Globus pallidus (tissue), 1 donor: ENCODE measurements at places on chromosomes 2 and 18.
A peak's percentile ranks its signal among the peaks of the same experiment; 100 is the strongest.

DNA sequence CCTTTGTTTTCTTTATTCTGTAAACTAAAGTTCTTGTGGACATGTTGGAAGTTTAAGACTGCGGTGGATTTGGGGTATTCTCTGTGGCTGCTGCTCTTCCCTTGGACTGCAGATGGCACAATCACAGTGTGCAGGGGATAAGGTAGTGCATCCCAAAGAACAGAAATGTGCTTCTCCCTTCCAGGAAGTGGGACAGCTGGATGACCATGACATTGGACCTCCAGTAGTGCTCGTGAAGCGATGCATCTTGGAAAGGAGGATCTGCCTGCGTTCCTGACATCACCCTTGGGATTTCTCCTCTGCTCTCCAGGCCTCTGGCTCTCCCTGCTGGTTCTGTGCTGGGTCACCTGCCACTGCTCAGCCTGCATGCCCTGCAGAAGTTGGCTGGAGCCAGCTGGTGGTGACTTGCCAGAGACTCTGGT lies 109.9 kb downstream of the SLC4A3 start:
- DNase-seq = no peak

- no peak for DNase-seq
Measured at GRCh38 chr2:120635146-120635545, 100.5 kb upstream of the GLI2 start.

DNA sequence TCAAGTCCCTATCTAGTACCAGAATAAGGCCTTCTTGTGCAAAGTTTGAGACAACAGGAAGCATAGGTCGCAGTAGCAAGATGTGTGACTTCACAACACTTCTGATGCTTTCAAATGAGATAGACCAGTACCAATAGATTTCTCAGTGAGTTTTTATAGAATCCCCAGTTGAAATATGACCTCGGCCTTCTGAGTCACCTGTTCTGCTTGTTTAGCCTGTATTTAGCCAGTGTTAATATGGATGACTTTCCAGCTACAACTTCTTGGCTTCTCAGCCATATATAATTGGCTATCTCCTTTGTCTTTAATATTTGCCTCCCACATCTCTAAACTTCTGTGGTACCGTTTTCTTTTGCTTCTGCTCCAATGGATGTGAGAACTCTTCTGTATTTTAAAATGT lies 113.8 kb downstream of the KYNU start:
- no peak for DNase-seq

- no peak for DNase-seq
Measured at GRCh38 chr18:23810396-23810795, 121.1 kb downstream of the LAMA3 start.

- no peak for DNase-seq
Measured at GRCh38 chr18:79571211-79572092, 108.2 kb upstream of the CTDP1 start.

DNA sequence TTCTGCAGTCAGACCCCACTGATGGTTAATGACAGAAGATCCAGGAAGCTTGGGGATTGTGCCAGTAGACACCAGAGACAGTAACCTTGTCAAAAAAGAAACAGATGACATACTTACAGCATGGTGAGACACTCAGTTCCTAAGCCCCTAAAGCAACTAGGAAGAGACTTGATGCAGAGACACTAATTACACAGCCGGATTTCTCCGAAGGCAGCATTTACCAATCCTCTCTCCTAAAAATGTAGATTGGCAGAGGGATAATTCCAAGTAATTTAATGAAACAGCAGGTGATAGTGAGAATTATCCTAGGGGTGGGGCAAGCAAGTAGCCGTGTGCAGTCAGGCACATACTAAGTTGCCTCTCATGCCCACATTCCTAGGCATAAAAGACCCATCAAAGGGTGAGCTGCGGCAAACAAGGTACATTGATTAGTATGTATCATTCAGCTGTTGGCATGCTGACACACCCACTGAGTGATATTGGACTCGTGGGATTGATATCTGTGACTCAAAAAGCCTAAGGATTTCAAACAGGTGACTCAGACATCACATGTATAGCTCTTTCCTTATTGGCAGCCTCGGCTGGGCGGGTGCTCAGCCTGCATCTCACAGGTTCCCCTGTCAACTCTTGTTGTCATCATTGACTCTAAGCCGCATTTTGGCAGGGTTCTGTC lies 296.7 kb upstream of the ATP5MC3 start:
- no peak for DNase-seq

GRCh38 chr2:55843096-55843993 lies 80.2 kb downstream of the EFEMP1 start:
- DNase-seq = no peak

GRCh38 chr2:211690736-211691135 lies 847.9 kb downstream of the ERBB4 start:
- no peak for DNase-seq

- no peak for DNase-seq
Measured at GRCh38 chr2:218882461-218882816, 1.8 kb downstream of the WNT10A start.

DNA sequence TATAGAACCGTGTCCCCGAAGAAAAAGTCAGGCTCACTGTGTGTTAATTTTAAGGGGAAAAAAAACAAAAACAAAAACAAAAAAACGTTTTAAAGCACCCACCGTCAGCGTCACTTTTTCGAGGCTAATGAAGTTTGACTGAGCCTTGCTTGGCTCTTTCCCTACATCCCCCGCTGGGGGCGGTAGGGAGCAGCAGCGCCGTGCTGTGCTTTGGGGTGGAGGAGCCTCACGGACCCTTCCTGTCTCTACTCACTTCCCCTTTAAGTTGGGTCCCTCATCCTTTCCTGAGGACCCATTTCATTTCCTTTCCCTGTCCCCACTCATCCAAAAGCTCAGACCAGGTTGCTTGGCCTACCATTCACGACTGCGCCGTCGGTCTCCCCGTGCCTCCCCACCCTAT lies 82.8 kb upstream of the RPL31 start:
- DNase-seq = no peak

- DNase-seq = no peak
Measured at GRCh38 chr2:110216803-110217202, 4.5 kb upstream of the MTLN start.

DNA sequence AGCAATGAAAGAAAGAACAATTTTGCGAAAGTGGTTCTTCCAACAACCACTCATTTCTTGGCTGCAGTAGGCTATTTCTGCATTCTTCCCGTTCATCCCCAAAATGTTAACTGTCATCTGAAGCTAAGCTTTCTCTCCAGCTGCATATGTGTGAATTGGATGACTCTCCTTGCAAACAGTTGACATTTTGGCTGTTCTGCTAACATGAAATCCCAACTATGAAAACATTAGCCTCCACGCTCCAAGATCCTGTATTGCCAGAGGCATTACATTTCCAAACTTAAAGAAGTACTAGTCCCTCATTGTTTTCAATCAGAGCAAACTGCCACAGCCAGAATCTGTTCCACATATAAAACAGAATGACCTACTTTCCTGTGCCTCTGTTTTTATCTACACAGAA lies 88.5 kb downstream of the TGIF1 start:
- no peak for DNase-seq

DNA sequence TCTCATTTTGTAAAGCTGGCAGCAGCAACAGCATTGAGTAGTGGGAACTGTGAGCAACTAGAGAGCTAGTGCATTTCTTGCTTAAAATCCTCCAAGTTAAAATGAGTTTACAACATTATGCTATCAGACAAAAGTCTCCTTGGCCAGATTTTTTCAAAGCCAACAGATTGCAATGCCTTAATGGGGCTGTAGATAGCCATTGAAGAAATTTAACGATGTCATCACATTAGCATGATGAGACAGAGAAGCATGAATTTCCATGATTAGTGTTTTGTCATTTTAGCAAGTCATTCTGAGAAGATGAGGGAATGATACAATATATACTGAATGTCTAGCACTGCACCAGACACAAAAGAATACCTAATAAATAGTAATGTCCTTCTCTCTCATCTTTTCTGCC lies 307.5 kb upstream of the REG3G start:
- DNase-seq = no peak

- no peak for DNase-seq
Measured at GRCh38 chr2:219643788-219644398, 16.5 kb downstream of the SLC4A3 start.

- DNase-seq = no peak
Measured at GRCh38 chr2:237235383-237236095, 149.8 kb downstream of the COPS8 start.

GRCh38 chr2:82109418-82109817 lies 1804.9 kb upstream of the LRRTM1 start:
- DNase-seq = no peak

- DNase-seq = no peak
Measured at GRCh38 chr2:66301022-66301766, 133.7 kb upstream of the MEIS1 start.

DNA sequence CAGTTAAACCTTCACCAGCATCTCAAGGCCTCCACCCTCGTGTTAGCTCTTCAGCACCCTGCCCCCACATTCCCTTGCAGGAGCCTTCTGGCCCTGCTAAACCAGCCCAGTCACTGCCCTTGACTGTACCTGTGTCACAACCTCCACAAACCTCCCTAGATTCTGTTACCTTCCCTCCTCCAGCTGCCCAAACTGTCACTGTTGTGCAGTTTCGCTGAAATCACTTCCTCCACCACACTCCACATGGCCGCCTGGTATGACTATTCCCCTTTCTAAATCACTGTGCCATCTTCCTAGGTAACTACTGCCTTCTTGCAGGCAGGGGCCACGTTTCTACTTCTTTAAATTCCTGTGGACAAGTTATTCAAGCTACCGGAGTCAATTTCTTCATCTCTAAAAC lies 160.2 kb downstream of the GALNT14 start:
- DNase-seq = no peak

DNA sequence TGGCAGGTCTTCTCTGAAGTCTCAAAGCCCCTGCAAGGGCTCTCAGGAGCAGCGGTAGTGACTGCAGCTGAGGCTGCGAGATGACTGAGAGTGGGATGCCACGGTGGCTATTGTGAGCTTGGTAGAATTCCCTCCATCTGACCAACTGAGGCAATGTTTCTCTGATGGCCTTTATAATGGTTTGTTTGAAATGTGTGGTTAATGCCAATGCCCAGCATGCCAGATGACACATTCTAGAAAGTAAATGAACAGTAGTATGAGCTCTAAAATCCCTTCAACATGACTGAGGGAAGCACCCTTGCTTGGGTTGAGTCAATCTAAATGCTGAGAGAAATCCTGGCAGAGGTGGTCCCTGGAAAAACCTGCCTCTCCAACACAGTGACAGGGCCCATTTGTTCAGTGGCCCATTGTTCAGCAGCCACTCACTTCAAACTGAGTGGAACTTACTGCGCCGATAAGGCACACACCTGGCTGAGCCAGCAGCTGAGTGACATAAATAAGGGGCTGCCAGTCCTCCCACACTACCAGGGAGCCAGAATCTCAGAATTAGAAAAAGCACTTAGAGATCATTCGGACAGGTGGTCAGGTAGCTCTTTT lies 31.7 kb downstream of the SULT1C2 start:
- no peak for DNase-seq

DNA sequence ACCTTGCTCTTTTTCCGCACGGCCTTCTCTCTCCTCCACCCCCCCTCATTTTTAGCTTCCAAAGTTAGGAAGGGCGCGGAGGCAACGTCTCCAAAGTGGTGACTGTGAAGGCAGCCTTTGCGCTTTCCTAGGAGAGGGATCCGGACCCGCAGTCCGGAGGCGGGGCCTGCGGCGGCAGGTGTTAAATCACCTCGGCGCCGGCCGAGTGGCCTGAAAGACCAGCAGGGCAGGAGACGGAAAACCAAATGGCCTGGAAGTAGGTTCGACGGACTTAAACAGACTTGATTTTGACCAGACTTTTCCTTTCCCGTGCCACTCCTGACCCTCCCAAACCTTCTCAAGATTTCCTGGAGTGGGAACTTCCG lies 615 bp downstream of the GORASP2 start:
- peak; percentile 14 for DNase-seq

DNA sequence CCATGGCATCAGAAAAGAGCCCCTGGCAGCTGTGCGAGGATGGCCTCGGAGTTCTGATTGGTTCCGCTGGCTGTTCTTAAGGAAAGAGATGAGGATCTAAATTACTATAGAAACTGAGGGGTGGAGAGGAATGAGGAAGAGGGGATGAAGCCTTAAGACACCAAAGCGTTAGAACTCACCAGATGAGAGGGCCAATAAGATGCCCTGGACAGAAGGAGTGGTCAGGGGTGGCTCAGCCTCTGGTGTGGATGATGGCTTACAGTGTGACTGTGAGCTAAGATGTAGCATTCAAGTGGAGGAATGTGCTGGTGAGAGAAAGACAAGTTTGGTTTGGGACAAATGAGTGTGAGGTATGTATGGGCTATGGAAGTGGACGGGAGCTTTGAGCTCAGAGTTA lies 97.8 kb downstream of the ZFP36L2 start:
- no peak for DNase-seq

- peak; percentile 67 for DNase-seq
Measured at GRCh38 chr18:4106407-4107033, 348.6 kb downstream of the DLGAP1 start.

GRCh38 chr2:234211797-234212196 lies 161.3 kb downstream of the SPP2 start:
- no peak for DNase-seq

DNA sequence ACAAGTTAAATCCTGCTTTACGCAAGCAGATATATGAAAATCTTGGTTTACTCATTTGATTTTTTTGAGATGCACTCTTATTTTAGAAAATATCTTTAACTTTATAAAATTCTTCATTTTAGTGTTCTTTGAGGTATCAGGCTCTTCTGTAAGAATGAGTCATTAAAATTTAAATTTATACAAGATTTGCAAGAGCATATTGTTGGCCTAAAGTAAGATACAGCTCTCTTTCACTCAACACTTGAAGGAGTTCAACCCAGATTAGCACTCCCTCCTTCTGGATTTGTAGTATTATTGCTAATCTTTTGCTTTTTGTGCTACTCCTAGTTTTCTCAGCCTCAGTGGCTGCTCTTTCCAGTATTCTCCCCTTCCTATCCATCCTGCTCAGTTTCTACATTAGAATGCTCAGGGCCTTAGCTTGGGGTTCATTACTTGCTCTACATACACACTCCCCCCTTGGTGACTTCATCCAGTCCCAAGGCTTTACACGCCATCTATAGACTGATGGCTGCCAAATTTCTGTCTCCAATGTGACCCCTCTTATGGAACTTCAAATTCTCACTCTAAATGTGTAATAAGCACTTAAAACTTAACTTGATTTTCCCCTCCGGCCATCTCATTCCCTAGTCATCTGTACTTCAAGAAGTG lies 425.3 kb upstream of the FANCL start:
- no peak for DNase-seq

DNA sequence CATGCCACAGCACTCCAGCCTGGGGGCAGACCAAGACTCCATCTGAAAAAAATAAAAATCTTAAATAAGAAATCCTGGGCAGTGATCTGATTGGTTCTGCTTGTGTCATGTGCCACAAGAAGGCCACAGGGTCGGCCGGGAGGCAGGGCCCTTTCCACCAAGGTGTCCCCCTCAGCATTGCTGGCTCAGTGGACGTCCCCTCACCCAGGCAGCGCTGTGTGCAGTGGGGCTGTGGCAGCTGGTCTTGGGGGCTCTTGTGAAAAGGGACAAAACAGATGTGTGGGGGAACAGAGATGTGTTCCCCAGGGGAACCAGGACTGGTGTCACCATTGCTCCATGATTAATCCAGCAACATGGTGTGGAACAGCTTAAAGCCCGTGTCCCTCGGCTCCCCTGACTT lies 60.5 kb downstream of the HS6ST1 start:
- DNase-seq = no peak
